ENCODE measurements at places on chromosomes 12 and 14.

DNA sequence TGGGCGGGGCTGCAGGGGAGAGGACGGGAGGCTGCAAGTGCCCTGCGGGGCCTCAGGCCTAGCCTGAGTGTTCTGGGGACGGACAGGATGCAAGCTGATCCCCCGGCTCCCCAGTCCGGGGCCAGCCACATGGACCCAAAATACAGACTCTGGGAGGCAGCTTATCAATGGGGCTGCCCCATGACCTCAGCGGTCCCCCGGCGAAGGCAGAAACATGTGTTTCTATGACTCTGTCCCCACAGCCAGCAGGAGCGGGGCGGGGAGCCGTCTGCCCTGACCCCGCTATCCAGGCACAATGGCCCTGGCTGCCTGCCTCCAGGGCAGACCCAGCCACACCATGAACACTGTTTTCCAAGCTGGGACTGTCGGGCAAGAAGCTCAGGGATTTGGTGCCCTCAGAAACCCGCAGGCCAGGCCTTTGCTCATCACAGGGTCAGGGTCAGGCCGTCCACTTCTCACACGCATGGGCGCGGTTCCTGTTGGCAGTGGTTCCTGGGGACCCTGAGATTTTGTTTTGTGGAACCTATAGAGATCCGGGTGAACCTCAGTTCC is 75.0 kb downstream of the RFLNA start:
- DNase-seq, result no peak

DNA sequence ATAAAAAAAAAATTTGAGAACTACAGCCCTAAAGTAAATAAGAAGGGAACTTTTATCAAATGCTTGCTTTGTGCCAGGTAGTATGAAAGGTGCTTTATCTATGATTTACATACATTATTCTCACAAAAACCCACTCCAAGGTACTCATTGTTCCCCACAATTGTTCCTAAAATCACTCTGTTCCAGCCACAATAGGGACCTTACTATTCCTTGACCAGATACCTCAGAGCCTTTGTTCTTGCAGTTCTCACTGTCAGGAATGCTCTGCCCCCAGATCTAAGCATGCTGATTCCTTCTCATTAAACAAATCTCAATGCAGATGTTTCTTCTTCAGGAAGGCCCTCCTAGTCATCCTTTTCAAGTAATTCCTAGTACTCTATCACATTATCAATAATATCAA is 60.2 kb downstream of the PPP1R12A start:
- peak; percentile 80 for DNase-seq

DNA sequence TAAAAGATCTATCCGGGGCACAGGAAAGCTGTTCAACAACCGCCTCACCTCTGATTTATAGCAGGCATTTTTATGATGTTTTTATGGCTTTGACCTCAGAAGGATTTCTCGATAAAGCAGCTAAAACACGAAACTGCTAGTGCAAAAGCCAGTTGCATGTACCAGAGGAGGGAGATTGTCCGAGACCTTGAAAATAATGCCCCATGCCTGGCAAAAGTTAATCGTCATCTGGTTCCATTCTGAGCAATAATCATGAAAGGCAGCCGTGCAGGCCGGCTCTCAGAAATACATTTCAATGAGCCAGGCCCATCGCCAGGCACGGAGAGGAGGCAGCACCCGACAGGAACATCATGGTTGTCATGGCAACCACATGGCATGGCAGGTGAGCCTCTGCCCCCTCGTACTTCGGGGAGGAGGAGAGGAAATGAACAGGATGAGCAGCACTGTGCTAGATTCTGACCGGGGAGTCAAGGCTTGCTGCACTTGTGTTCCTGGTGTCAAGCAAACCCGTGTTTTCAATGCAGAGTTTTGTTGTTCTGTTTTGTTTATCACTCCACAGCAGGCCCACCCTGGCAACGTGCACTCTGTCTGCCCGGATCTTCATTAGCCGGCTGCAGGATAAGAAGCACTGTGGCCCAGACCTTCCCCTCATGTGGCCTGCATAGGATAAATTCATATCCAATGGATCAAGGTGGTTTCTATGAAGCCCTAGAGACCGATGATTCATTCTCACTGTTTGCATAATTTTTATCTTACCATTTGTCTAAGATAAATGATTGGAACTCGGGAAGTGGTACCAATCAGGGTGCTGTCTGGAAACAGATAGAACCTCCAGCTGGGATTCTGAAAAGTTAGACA is 160.2 kb downstream of the RIMBP2 start:
- peak; percentile 8 for DNase-seq

GRCh38 chr14:63174760-63175191 is 29.5 kb upstream of the RHOJ start:
- peak; percentile 78 for DNase-seq

- DNase-seq, result no peak
These were observed 240.3 kb downstream of the EMP1 start for GRCh38 chr12:13436696-13437391.

- no peak for DNase-seq
These were observed 8.2 kb downstream of the SOCS2 start for GRCh38 chr12:93580682-93581081.

- DNase-seq, result no peak
These were observed 204.4 kb upstream of the LHX5 start for GRCh38 chr12:113676117-113676516.

- no peak for DNase-seq
These were observed 656.7 kb downstream of the MED13L start for GRCh38 chr12:115620816-115621215.

DNA sequence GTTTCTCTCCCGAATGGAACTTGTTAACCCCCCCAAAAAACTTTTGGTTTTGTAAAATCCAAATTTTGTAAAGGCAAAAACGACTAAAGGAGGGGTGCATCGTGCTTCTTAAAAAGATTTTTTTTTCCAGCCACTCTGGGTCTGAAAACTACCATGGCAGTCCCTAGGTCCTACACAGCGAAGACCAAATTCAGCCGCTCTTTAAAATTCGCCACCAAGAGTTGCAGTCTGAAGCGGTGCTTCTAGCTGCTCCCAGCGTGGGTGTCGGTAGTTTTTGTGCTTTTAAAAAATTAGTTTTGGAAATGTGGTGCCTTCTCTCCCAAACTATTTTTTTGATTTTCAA is 873 bp upstream of the GSC start:
- DNase-seq, result peak; percentile 34

DNA sequence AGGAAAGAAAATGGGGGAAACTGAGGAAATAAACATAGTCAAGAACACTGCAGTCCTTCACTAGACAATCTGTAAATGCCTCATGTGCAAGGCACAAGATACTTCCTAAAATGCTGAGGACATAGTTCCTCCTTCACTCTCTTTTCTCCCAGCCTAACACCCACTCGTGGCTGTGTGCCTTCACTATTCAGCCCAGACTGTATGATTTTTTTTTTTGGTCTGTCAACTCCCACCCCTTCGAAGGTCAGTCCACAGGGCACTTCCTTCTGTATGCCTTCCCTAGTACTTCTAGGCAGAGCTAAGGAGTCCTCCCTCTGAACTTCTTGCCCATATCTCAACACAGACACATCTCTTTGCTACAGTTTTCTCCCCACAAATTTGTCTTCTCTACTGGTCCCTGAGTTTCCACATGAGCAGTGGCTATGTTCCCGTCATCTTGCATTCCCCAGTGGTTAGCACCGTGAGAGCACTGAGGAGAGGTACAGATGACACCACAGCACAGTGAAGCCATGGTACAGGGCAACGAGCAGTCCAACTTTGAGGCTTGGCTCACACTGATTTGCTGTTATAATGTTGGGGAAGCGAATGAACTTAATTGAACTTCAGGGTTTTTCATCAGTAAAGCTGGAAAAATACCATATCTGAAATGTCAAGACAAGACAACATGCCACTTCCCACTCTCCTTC is 24.1 kb upstream of the SYCP3 start:
- no peak for DNase-seq

DNA sequence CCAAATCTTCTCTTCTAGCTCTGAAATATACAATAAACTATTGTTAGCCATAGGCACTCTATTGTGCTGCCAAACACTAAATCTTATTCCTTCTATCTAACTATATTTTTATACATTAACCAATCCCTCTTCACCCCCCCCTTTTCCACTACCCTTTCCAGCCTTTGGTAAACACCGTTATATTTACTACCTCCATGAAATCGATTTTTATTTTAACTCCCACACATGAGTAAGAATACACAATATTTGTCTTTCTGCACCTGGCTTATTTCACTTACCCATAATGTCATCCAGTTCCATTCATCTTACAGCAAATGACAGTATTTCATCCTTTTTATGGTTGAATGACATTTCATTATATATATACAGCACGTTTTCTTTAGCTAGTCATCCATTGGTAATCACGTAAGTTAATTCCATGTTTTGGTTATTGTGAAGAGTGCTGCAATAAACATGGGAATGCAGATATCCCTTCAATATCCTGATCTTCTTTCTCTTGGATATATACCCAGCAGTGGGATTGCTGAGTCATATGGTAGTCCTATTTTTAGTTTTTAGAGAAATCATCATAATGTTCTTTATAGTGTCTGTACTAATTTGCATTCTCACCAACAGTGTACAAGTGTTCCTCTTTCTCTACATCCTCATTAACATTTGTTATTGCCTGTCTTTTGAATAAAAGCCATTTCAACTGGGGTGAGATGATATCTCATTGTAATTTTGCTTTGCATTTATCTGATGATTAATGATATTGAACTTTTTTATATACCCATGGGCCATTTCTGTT is 34.2 kb upstream of the PLBD1 start:
- no peak for DNase-seq

DNA sequence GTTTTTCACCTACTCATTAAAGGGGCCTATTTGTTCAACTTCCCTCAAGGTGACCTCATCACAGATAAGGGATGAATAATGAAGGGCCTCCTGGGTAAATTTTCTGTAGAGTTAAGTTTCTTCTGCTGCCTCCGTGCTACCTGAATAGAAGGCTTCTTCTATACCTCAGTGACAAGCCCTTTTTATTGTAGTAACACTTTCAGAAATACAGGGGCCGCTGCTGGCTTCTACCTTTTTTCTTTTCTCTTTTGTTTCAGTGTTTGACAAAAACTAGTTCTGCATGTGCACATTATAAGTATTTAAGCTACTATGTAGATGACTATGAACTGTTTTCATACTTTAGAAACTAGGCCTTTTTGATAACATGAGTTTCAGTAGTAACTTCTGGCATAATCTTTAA is 207.0 kb downstream of the NAV3 start:
- peak; percentile 38 for DNase-seq

DNA sequence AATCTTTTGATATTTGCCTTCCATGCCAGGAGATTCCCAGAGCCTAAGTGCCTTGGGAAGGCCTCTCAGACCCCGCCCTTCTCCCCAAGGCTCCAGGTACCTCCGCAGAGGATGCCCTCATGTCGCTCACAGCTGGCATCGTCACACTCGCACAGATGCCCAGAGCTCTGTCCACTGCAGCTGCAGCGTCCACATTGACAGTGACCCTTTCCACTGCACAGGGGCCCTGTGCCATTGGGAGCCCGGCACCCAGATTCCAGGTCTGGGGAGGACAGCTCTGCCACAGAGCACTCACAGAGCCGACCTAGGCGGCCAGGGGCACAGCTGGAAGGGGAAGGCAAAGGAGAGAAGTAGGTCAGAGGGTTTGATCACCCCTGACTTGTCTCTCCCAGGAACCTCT is 12.3 kb upstream of the CSAD start:
- no peak for DNase-seq

- no peak for DNase-seq
These were observed 139.0 kb downstream of the SMOC1 start for GRCh38 chr14:70018230-70018629.

Data from GM23338 (cell line).